PC-3 (cell line): ENCODE measurements at places on chromosomes 2 and 18. TPM values are rescaled to one million over a fixed set of nuclear protein-coding genes. Genes with fewer than 3 reads are reported as not detected.
A peak's percentile ranks its signal among the peaks of the same experiment; 100 is the strongest.

- DNase-seq, result no peak
Measured at GRCh38 chr2:234468503-234468902, 28.4 kb downstream of the ARL4C start.

- DNase-seq, result no peak
Measured at GRCh38 chr2:154554046-154554445, 144.4 kb upstream of the KCNJ3 start.

GRCh38 chr2:5691985-5692529 lies at the start of gene SOX11:
Gene SOX11 (plus strand): TSS chr2:5692384. CDS start chr2:5692722, 338 bp downstream.
- no peak for DNase-seq

GRCh38 chr18:73288813-73289212 lies 421.0 kb upstream of the NETO1 start:
- peak; percentile 75 for DNase-seq

DNA sequence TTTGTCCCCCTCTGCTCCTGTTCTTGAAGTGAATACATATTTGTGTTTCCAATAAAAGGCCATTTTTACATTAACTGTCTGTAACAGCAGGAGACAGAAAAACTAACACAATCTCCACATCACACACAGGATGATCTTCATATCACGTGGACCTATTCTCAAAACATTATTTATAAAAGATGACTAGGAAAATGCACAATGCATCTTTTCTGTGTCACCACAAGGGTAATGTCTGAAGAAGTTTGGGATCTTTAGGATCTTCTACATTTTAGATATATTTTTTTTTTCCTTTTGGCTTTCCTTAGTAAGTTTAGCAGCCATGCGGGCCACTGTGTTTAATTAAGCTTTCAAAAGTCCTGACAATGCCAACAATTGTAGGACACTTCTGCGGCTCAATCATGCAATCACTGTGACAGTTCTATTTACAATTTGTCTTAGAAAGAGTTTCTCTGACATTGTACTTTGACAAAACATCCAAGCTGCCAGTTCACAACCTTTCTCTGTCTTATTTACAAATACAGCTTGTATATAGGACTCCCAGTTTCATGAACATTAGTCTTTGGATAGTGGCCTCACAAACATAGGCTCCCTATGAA lies 12.3 kb downstream of the BCL11A start:
- no peak for DNase-seq

ANKRD30B gene
- total RNA-seq, result 0.35 and 0.51 TPM in 2 replicates

DNA sequence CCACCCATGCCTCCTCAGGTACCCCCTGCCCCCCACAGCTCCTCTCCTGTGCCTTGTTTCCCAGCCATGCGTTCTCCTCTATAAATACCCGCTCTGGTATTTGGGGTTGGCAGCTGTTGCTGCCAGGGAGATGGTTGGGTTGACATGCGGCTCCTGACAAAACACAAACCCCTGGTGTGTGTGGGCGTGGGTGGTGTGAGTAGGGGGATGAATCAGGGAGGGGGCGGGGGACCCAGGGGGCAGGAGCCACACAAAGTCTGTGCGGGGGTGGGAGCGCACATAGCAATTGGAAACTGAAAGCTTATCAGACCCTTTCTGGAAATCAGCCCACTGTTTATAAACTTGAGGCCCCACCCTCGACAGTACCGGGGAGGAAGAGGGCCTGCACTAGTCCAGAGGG lies 803 bp upstream of the DES start:
- no peak for DNase-seq

DNA sequence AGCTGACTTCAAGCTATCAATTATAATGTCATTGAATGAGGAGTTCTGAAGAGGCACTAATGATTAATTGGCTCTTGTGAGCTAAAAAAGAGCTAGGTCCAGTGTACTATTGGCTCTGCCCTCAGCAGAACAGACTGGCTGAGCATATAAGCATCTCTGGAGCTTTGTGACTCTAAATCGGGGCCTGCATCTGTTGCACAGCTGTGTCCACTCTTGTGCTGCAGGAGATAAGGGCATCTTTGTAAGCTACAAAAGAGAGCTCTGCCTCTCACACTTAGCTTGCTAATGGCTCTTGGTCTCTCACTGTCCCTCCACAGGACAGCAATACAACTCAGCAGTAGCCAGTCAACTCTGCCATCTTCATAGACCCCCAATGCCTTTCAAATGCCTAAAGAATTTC lies 61.5 kb upstream of the L3MBTL4 start:
- no peak for DNase-seq

GRCh38 chr2:213627054-213627710 lies 342.9 kb downstream of the SPAG16 start:
- no peak for DNase-seq

- peak; percentile 49 for DNase-seq
Measured at GRCh38 chr18:79396431-79397246, 909 bp downstream of the NFATC1 start.

GRCh38 chr2:137173463-137173862 lies 408.1 kb downstream of the THSD7B start:
- DNase-seq, result peak; percentile 78

- DNase-seq, result peak; percentile 65
Measured at GRCh38 chr2:62293490-62294271, 97.8 kb downstream of the B3GNT2 start.

DNA sequence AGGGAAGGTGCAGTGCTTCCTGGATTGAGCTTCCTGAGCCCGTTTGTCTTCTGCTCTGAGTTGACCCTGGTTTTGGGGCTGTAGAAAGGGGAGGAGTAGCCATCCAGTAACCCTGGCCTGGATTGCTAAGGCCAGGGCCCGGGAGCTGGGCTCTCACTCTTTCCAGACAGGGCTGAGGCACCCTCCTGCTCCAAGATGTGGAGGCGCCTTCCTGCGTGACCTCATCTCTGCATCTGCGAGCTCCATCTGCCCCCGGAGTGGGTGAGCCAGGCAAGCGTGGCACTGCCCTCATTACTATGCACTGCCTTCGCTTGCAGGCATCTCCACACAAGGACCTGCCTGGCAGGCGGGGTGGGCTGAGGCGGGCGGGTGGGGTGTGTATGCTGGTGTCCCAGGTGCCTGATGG lies 58.0 kb downstream of the RAB31 start:
- DNase-seq, result no peak

DNA sequence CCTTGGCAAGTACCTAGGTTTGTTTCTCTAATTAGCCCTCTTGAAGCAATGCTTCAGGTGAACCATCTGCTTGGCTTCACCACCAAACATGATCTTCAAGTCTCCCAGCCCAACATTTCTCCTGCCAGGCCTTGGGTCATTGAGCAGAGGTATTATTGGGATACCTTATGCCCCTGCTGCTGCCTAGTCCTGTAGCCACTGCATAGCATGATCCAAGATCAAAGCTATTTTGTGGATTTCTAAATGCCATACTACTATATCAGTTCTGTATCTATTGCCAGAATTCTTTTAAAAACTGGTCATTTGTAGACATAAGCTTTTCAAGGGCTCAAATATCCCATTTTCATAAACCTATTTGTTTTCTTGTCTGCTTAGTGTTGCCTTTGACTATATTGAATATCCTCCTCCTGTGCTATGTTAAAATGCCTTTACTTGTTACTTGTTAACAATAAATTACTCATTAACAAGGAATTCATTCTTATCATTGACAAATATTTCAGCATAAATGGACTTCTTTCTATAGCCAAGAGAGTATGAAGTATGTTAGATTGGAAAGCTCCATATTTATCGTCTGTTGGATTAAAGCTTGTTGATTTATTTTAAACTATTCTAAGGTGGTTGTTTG lies 204.5 kb upstream of the RBBP8 start:
- DNase-seq, result no peak

DNA sequence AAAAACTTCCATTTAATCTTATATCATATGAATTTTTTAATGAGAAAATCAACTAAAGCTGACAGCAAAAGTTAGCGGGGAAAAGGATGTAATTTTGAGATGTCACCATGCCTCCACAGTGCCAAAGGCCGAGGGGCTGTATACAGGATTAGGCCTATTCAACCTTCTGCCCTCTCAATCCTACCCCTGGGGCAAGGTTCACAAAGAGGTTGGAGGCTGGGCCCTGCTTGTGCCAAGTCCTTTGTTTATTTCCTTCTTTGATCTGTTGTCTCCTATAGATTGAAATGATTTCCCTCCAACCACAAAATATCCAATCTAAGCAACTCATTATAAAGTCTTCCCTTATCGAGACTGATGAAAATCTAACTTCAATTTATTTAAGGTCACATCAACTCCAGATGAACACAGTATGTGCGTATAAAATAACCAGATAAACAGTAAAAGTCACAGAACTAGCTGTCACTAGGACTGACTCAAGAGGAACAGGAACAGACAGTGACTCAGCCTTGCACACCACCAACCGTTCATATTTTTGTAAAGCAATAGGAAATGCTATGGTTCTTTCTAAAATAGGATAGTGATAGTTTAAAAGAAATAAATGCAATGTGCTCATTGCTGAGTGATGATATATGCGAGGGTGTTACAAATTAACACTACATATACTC lies 95.8 kb downstream of the SLC25A12 start:
- peak; percentile 72 for DNase-seq

TEKT4 gene
- total RNA-seq, result not detected in 2 replicates

FNDC4 gene
- total RNA-seq, result 1.7 and 4.7 TPM in 2 replicates

POTEI gene
- not detected in 2 replicates for total RNA-seq

DNA sequence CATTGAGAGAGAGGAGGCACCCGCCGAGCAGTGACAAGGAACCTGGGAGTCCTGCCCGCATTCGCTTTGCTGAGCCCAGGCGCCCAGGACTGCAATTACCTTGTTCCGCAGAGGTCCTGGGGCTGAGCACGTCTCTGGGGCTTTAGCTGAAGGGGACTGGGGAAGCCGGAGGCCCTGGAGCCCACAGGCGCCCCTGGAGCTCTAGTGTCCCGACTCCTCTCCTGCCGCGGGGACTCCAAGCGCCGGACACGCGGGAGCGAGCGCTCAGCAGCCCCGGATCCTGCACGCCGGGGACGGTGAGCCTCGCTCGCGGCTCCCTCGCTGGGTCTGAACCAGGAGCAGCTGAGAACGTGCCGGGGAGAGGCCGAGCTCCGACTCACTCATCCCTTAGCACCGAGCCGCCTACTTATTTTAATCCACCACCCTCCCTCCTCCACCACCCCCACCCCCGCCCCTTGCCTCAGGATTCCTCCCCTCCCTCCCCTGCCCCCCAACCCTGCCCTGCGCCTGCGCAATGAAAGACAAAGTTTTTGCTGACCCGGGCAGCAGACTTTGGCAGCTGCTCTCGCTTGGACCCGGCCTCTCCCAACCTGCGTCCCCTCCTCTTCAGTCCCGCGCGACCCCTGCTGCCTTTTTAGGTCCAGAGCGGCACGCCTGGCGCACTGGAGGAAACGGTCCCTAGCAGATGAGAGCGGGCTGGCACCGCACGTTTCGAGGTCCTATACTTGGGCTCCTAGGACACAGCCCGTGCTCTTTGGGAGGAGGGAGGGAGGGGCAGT lies at the start of gene OSR1:
Gene OSR1, minus strand, starts transcription at position 382 of the 779 bp plus-strand sequence. CDS start 4,818 bp downstream, outside the sequence.
- peak; percentile 71 for DNase-seq

GRCh38 chr18:34223893-34224422 lies 755 bp downstream of the NOL4 start:
- DNase-seq, result no peak

GALNT5 gene
- total RNA-seq, result 0.04 TPM in 1 of 2 replicates, not detected in the other

GRCh38 chr18:57771193-57771592 lies 31.9 kb downstream of the ATP8B1 start:
- DNase-seq, result peak; percentile 88

HOXD13 gene
- 0.36 and 0.46 TPM in 2 replicates for total RNA-seq

DNA sequence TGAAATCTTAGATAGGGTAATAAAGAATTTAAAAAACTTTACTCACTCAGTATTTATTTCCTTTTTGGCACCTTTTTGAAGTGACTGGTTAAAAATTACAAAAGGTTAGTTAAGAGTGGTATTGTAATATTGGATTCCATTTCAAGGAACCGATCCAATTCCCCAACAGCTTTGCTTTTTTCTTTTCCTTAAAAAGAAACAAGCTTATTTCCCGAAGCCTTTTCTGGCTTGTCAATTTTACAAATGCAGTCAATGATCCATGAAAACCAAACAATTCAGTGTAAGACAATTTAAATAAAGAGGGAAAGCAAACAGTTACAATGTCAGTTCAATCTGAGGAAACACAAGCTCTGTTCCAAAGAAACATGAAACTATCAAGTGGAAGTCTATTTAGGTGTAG lies 200.2 kb downstream of the RIT2 start:
- DNase-seq, result no peak

IL1B gene
- 48.4 and 67.5 TPM in 2 replicates for total RNA-seq

DNA sequence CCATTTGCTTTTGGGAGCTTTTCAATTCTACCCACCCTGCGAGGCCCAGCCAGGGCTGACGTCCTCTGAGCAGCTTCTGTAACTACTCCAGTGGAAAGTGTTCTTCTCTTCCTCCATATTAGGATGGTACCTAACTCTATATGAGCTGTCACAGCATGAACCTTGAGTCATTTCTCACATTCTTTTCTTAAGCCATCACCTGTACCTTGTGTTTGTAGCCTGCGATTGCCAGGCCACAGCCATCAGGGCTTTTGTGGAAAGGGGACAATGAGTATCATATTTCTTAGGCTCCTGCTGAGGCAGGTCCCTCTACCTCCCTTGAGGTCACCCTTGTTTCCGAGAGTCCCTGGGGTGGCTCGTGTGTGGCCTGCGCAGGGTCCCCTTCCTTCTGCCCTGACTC lies 144.5 kb upstream of the DLX2 start:
- peak; percentile 51 for DNase-seq

DNA sequence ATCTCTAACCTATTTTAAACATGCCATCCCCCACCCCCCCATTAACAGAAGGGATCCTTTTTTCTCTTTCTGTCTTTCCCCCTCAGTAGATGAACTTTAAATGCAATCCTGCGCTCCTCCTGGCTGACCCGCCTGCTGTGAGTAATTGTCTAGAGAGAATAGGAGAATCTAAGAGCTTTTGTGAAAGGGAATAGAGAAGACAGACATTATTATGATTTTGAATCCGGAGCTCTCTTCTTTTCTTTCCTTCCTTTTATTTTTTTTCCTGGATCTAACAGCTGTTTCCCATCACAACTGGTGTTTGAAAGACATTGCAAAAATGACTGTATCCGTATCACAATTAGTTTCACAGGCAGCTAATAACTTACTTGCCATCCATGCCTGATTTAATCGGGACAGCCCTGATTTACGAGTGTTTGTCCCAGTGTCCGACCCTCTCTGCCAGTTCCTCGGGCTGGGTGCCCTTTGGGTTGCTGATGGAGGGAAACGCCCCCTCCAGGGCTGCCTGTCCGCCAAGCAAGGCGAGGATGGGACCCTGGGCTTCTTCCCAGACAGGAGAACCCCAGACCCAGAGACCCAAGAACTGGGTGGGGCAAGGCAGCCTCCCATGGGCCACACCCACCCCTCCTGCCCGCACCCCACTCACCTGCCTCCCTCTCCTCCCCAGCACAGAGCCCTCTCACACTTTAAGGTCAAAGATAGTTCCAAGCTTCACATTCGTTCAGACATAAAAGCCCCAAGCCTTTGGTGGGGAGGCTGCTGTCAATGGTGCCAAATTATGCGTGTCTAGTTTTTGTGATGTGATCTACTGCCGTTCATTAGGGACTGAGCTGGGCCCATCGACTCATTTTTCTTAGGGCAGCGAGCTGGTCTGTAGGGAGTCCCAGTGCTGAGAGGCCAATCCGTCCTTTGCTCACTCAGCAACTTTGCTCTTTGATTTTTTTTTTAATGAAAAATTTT lies 231.7 kb downstream of the ZNF516 start:
- DNase-seq, result no peak

DNA sequence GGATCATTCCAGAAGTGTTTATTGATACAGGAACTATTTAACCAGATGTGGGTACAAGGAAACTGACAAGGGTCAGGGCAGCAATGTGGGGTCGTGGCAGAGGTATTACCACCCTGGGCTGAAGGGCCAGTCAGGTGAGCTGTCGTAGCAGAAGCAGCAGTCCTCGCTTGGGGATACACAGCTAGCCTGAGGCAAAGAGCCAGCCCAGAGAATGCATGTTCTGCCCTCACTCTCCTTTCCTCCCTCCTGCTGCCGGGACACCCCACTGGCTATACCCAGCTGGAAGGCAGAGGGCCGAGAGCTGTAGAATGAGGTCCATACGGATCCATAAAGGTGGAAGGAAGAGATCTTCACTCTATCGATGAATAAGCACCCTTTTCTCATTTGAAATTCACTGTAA lies 32.2 kb upstream of the GBX2 start:
- DNase-seq, result no peak
